ENCODE measurements at places on chromosomes 3 and 15.

- DNase-seq, result no peak
Observed at GRCh38 chr3:9342696-9343095, 20.2 kb upstream of the THUMPD3 start.

GRCh38 chr3:65953301-65953812 lies 85.4 kb downstream of the MAGI1 start:
- no peak for DNase-seq

DNA sequence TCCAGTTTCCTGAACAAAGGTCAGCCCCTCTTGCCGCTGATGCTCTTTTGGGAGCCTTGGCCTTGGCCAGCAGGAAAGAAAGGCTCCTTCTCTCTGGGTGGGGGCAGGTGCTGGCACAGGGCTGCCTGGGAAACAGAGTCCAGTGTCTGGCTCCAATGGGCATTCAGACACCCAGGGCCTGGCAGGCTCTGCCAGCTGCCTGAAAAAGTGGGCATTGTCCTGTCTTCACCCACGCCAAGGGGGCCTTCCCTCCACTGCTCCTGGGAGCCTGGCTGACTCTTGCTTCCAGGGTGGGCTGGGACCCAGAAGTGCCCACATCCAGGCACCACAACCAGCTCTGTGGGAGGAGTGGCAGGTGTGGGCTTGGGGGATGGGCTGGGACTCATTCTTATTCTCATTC lies 62.7 kb downstream of the RHCG start:
- no peak for DNase-seq

DNA sequence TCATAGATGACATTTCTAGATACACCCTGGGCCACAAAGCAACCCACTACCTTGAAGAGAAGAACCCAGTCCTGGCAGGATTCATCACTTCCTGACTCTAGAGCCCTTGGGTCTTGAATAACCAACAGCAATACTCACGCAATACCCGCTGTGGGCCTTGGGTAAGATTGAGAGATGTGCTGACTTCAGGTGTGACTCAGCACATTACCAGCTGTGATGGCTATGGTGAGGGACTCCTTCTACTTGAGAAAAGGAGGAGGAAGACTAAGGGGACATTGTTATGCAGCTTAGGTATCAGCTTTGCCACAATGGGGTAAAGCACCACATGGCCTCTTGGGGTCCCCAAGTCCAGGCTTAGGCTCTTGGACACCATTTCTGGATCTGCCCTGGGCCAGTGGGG lies 14.9 kb downstream of the C3orf33 start:
- DNase-seq, result no peak

GRCh38 chr15:61639491-61639890 lies 410.4 kb upstream of the RORA start:
- DNase-seq, result no peak
